Anterior cingulate cortex (tissue), 58 donors: ENCODE measurements at places on chromosomes 4 and X.

- DNase-seq: no peak
These were observed 31.8 kb upstream of the CYP4V2 start for GRCh38 chr4:186159613-186160012.

DNA sequence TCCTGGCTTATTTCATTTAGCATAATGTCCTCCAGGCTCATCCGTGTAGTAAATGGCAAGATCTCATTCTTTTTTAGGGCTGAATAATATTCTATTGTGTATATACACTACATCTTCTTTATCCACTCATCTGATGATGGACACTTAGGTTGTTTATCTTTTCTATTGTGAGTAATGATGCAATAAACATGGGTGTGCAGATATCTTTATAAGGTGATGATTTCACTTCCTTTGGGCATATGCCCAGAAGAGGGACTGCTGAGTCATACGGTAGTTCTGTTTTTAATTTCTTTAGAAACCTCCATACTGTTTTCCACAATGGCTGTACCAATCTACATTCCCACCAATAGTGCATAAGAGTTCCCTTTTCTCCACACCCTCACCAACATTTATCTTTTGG lies 317.6 kb upstream of the CNKSR2 start:
- no peak for DNase-seq

- DNase-seq: no peak
These were observed 16.9 kb downstream of the OTUD5 start for GRCh38 chrX:48940404-48940955.

DNA sequence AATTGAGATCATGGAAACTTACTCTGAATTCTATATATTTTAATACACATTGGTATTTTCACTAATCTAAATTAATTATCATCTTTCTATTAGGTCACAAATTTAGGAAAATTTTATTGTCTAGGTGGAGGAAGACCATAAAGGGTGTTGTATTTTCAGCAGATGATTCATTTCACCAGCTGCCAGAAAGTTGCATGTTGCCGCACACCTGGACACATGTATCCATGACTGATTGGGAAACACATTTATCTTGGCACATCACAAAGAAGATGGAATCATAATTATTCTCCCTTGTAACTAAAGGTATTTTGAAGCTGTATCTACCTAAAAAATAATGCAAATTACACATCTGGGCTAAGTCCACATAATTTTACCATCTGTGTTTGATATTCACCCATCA lies 33.1 kb downstream of the SLC7A11 start:
- no peak for DNase-seq

GRCh38 chr4:174334628-174335027 lies 50.9 kb downstream of the CEP44 start:
- DNase-seq: no peak

DNA sequence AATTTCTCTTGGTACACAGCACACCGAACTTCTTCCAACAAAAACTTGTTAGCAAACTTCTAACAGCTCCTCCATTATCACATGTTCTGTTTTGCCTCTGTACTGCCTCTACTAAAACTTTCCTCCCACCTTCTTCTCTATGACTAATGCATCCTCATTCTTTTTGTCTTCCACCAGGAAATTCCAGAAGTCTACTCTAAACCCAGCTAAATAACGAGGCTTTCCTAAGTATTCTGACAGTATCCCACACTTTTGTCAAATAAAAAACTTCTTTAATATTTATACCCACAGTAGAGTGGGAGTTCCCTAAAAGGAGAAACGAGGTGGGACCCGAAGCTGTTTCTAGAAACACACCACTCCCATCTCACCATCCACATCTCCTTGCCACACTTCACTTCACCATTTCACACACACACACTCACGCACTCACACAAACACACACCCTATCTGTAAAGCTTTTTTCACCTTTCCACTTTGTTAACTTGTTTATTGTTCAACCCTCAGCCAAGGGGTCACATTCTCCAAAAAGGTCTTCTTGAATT lies 280.3 kb downstream of the ARAP2 start:
- DNase-seq: no peak

GRCh38 chr4:37836838-37837440 lies 10.5 kb downstream of the PGM2 start:
- no peak for DNase-seq

DNA sequence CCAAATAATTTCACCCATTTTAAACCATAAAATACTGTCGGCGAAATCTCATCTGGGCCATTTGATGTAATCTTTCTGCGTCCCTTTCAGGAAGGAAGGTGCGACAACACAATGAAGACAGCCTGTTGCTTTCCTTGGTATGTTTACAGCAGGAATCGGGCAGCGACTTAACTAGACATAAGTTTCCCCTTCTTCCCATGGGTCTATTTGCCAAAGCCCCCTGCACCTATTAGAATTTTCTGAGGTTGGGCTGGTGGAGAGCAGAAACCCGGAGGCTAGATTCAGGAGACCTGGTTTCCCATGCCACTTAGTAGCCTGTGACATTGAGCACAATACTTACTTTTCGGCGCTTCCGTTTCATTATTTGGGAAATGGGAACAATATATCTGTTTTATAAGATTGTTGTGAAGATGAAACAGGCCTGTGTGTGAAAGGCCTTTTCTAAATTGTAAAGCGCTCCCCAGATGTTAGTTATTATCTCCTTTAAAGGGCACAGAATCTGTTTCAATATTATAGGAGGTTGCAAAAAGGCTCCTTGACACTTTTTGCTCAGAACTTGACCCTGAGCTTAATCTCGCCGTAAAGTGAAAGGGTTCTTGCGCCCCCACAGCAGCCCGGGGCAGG lies 552 bp upstream of the AFF1 start:
- DNase-seq: no peak

GRCh38 chr4:84666439-84666838 lies 83.5 kb downstream of the CDS1 start:
- no peak for DNase-seq
